ENCODE measurements at places on chromosomes 16 and 17.

DNA sequence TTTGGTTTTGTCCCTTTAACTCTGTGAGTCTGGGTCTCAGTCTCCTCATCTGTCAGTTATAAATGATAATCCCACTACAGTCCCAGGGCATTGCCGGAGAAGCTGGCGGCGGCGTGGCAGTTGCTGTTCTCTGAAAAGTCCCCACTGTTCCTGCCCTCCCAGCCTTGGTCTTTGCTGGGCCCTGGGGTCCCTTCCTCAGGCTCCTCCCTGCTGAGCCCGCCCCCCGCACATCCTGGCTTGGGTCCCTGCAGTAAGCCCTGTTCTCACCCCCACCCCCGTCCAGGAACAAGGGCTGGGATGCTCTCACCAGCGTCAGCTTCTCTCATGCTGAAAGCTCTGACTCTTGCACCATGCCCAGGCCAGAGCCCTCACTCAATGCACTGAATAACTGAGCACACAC is 35.3 kb upstream of the PEMT start:
- DNase-seq = no peak

- no peak for DNase-seq
Measured at GRCh38 chr16:55515111-55515510, 6.2 kb downstream of the LPCAT2 start.

- no peak for DNase-seq
Measured at GRCh38 chr17:69713815-69714214, 299.3 kb downstream of the MAP2K6 start.

DNA sequence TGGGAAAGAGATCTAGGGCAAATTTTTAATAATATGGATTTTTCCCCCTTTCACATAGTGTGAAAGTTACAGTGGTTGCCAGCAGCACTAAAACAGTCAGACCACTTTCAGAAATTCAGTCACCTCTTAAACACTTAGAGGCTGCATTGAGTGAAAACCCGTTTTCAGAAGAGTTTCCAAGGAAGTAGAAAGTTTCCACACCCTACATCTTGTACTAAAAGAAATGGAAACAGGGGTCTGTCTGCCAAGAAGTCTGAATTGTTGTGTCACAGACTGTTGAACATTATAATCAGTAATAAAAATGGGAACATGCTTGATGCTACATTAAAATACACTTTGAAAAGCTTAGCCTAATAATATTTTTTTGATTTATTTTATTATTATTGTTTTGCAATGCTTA is 278.9 kb upstream of the KCNJ16 start:
- no peak for DNase-seq

- peak; percentile 47 for DNase-seq
Measured at GRCh38 chr17:8126491-8127066, 2.7 kb upstream of the HES7 start.

GRCh38 chr17:82587234-82588086 is 60.8 kb downstream of the WDR45B start:
- no peak for DNase-seq

GRCh38 chr17:13273806-13274205 is 256.0 kb upstream of the ELAC2 start:
- no peak for DNase-seq

DNA sequence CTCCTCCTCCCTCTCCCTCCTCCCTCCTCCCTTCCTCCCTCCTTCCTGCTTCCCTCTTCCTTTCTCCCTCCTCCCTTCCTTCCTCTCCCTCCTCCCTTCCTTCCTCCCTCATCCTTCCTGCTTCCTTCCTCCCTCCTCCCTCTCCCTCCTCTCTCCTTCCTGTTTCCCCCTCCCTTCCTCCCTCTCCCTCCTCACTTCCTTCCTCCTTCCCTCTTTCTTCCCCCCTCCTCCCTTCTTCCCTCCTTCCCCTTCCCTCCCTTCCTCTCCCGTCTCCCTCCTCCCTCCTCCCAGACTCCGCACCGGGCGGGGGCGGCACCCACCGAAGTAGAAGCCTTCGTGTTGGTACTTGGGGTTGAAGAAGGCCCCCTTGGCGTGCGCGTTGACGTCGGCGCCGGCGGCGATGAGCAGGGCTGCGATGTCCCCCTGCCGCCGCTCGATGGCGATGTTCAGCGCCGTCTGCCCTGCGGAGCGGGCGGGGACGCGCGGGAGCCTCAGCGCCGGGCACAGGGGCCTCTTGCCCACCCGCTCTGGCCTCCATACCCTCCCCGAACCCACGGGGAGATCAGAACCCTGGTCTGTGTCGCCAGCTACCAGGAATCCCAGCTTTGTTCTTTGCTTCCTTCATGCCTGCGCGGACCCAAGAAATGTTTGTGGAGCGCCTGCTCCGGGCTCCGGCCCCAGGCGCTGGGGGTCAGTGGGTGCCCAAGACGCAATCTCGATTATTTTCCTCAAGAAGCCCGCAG is 22.2 kb downstream of the TRPV3 start:
- DNase-seq = peak; percentile 81

- DNase-seq = no peak
Measured at GRCh38 chr16:79278506-79278905, 322.0 kb downstream of the MAF start.

DNA sequence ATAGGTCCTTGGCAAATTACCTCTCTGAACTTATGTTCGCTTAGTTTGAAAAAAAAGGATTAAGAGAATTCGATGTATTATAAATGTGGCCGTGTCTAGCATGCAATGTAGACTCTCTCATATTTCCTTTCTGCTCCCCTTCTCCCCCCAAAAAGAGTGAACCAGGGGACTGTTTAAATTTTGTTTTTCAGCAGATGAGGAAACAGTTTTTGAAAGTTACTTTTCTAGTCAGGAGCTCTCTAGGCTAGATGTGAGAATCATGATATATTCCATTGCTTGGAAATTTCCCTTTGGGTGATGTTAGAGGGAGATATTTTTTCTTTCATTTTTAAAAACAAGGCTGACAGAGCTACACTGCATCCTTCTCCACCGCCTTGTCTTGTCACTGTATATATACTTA is 1.1 kb upstream of the CDC27 start:
- DNase-seq = no peak

DNA sequence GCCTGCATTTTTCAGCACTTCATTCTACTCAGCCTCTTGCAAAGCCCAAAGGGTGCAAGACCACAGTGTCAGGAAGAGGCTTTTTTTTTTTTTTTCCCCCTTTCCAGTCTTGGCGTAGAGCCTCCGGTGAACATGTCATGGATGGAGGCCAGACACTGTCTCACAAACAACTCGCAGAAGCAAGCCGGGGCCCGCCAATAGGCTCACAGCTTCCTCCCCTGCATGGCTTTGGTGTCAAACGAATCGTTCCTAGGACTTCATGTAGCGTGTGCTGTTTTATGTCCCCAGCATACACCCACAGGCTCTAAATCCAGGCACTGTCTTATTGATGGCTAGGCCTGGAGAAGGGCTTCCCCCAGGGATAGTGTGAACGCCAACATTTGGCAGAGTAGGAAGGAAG is 457.7 kb upstream of the MAF start:
- no peak for DNase-seq

GRCh38 chr17:45132572-45133463 is 503 bp upstream of the PLCD3 start:
- peak; percentile 94 for DNase-seq

DNA sequence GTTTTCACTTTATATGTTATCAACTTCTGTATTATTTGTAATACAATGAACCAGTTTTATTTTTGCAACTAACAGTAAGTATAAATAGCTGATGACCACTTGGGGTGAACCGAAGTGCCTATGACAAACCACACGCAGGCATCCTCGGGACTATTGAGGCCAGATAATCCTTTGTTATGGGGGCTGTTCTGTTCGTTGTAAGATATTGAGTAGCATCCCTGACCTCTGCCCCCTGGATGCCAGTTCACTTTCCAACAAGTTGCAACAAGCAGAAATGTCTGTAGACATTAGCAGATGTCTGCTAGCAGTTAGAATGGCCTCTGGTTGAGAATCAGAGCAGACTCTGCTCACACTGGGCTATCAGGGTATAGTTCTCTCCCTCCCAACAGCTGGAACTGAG is 277.0 kb downstream of the WWOX start:
- no peak for DNase-seq

GRCh38 chr17:59859444-59860025 is 33.2 kb downstream of the TUBD1 start:
- no peak for DNase-seq

- no peak for DNase-seq
Measured at GRCh38 chr17:55605705-55606487, 94.6 kb upstream of the SMIM36 start.

- no peak for DNase-seq
Measured at GRCh38 chr16:16175296-16175695, 48.0 kb downstream of the ABCC6 start.

DNA sequence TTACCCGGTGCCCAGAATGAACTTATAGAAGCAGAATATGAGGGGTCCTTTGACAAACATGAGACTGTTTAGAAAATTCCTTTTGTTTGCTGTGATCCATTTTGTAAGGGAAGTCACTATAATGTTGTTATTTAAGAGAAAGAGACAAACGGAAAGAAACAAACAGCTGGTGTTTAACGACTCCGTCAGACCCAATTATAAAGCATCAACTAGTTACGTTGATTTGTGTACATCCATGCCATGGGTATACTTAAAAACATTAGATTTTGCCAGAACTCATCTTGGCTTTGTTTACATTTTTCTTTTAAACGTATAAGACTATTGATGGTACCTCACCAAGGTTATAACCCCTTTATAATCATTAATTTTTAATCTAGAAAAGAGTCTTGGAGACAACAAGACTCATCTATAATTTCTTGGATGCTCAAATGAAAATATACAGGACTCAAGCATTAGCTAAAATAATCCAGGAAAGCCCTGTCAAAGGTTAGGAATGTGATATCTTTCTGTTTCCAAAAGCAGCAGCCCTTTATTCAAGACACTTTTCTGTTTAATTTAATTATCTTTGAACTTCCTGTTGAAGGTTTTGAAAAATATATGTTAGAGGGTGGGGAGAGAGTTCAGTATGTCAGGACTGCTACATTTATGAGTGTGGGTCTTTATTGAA is 331.7 kb downstream of the WWOX start:
- no peak for DNase-seq

DNA sequence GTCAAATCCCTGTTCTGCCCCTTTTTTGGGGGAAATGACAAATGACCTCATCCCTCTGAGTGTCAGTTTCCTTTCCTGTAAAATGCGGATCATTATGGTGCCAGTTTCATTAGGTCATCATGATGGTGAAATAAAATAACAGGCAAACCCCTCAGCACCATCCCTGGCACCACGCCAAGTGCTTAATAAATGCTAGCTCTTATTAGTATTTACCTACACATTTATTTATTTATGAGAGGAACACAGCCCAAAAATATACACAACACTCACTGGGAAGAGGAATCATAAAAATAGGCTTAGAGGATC is 28.6 kb upstream of the GPRC5B start:
- no peak for DNase-seq

DNA sequence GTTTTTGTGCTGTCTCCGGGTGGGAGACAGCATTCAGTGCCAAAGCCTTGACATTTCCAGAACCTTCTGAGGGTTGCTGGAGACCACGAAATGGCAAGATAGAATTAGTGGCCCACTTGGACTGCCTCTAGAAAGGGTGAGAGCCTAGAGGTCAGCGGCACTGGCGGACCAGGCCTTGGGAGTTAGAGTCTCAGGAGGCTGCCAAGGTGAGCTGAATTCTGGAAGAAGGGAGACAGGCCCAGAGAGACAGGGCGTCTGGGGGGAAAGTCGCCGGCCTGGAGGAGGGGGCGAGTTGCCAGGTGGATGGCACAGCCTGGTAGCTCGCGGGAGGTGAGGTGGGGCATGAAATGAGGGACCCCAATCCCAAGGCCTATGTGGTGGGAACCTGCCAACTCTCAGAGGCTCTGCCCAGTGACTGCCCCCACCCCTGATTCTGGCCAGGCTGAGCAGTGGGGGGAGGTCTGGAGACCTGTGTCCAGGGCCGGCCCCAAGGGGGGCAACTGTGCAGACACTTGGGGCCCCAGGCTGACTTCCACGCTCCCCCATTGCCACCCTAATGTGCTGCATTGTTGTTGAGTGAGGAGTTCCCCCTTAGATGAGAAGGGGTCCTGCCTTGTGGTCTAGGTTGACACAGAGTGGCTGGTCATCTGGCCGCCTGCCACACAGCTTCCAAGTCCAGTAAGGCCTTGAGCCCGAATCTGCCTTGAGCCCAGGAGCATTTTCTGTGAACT is 211.1 kb upstream of the CIBAR2 start:
- no peak for DNase-seq

- DNase-seq = no peak
Measured at GRCh38 chr16:12611916-12612597, 191.6 kb downstream of the CPPED1 start.

DNA sequence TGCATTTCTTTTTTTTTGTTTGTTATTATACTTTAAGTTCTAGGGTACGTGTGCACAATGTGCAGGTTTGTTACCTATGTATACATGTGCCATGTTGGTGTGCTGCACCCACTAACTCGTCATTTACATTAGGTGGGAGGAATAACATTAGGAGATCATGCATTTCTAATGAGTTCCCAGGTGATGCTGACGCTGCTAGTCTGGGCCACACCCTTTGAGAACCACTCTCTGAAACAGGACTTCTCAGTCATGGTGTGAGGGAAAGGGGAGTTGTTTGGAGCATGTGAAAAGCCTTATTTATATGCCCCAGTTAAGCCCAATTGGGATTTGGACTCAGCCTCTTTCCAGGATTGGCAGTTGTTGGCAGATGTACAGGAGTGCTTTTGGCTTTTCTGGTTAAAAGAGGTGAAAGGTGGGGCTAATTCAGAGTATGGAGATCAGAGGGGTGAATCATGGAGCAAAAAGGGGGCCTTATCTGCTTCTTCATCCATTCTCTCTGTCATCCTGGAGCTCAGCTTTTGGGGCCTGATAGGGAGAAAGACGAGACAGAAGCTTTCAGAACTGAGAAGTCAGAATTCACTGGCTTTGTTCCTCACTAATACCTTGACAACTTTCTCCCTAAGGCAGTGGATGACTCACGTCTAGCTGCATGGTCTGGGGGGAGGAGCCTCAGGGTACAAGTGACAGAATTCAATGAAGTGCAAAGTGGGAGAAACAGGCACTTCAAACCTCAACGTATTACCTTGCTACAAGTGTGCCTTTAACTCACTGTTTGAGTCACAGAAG is 180.0 kb upstream of the CACNG3 start:
- DNase-seq = no peak

DNA sequence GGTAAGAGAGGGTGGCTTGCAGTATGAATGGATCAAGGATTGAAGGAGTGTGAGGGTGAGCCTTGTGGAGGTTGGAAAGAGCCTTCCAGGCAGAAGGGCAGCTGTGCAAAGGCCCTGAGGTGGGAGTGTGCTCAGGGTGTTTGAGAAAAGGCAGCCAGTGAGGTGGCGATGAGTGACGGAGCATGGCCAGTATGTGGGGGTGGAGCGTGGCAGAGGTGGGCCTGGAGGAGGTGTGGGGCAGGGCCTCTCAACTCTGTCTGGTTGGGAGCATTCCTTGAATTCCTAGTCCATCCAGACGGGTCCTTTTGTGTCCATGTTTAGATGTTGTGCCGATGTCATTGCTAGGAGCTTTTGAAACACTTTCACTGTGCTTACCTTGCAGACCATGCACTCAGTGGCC is 51.3 kb downstream of the EPN2 start:
- DNase-seq = peak; percentile 37

GRCh38 chr17:7133916-7134315 is 19.3 kb upstream of the ASGR2 start:
- DNase-seq = no peak

GRCh38 chr17:77740481-77740880 is 218.0 kb upstream of the TNRC6C start:
- no peak for DNase-seq

All from AG08396 (cell line).